ENCODE measurements at places on chromosomes 11 and 22. TPM values are rescaled to one million over a fixed set of nuclear protein-coding genes. Genes with fewer than 3 reads are reported as not detected.

The IFITM1 gene
- total RNA-seq = 0.37 TPM

The OR52N4 gene
- total RNA-seq = not detected

The HBG2 gene
- total RNA-seq = not detected

The MS4A1 gene
- not detected for total RNA-seq

The CASP5 gene
- not detected for total RNA-seq

The YAP1 gene
- 38.1 TPM for total RNA-seq

The CDCA5 gene
- 124 TPM for total RNA-seq

The TNNI2 gene
- not detected for total RNA-seq

The TSPAN4 gene
- total RNA-seq = 118 TPM

The TEX54 gene
- total RNA-seq = not detected

The ANGPTL5 gene
- not detected for total RNA-seq

The ZP1 gene
- not detected for total RNA-seq

The LRRC56 gene
- not detected for total RNA-seq

The USP2 gene
- 0.21 TPM for total RNA-seq

The SPDYC gene
- total RNA-seq = not detected

The APOBEC3C gene
- 3.2 TPM for total RNA-seq

The CDKN1C gene
- 15.0 TPM for total RNA-seq

The SLC29A2 gene
- not detected for total RNA-seq

The DRD2 gene
- not detected for total RNA-seq

The FOSL1 gene
- total RNA-seq = 72.1 TPM

The SCGB1D2 gene
- total RNA-seq = not detected
